ENCODE measurements at places on chromosomes 7 and 10.
A peak's percentile ranks its signal among the peaks of the same experiment; 100 is the strongest.

DNA sequence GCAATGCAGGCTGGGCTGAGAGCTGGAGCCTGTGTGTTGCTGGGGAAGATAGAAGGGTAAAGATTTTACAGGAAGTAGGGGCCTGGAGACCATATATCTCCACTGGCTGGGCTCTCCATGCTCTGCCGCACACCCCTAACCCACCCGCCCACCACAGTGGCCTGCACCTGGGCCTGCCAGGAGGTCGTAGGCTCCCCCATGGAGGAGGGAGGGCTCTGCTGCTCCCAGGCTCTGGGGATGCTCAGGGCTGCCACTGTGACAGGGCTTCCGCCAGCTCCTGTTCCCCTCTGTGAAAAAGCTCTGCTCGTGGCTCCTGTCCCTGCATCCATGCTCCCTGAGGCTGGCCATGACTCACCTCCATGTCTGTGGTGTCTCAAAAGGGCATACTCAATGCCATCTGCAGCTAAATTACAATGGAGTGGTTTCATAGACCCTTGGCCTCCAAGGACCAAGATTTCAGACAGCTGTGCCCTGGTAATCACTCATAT lies 106.0 kb downstream of the CXCL12 start:
- no peak overlapping the region for H3K27ac ChIP-seq
- H3K27me3 ChIP-seq: no peaks in the 10 kb centered on the region
- H3K36me3 ChIP-seq: no peaks in the 10 kb centered on the region
- peaks cover 3% of the 10 kb centered on the region for H3K4me1 ChIP-seq
- DNase-seq: no peak

- no peaks in the 10 kb centered on the region for H3K36me3 ChIP-seq
- no peak overlapping the region for H3K27ac ChIP-seq
- no peak for DNase-seq
- no peak overlapping the region for H3K4me3 ChIP-seq
- no peaks in the 10 kb centered on the region for H3K27me3 ChIP-seq
Measured at GRCh38 chr7:46291601-46292150, 370.6 kb upstream of the IGFBP3 start.

GRCh38 chr10:71765176-71765904 lies 8.0 kb downstream of the VSIR start:
- DNase-seq: no peak
- H3K27ac ChIP-seq: no peak overlapping the region
- no peak overlapping the region for H3K4me3 ChIP-seq
- no peaks in the 10 kb centered on the region for H3K36me3 ChIP-seq
- H3K4me1 ChIP-seq: peaks cover 4% of the 10 kb centered on the region
- H3K27me3 ChIP-seq: peaks cover under 1% of the 10 kb centered on the region

- no peaks in the 10 kb centered on the region for H3K27me3 ChIP-seq
- H3K36me3 ChIP-seq: no peaks in the 10 kb centered on the region
- H3K4me3 ChIP-seq: no peak overlapping the region
- DNase-seq: no peak
Measured at GRCh38 chr7:47386273-47386835, 195.6 kb downstream of the TNS3 start.

GRCh38 chr7:152335900-152336571 lies 99.8 kb downstream of the KMT2C start:
- H3K36me3 ChIP-seq: no peaks in the 10 kb centered on the region
- no peak for DNase-seq
- no peaks in the 10 kb centered on the region for H3K4me1 ChIP-seq

GRCh38 chr7:1642291-1642731 lies 27.8 kb upstream of the ELFN1 start:
- no peaks in the 10 kb centered on the region for H3K27me3 ChIP-seq
- no peak overlapping the region for H3K27ac ChIP-seq
- H3K4me1 ChIP-seq: no peaks in the 10 kb centered on the region
- H3K4me3 ChIP-seq: no peak overlapping the region
- no peak for DNase-seq

DNA sequence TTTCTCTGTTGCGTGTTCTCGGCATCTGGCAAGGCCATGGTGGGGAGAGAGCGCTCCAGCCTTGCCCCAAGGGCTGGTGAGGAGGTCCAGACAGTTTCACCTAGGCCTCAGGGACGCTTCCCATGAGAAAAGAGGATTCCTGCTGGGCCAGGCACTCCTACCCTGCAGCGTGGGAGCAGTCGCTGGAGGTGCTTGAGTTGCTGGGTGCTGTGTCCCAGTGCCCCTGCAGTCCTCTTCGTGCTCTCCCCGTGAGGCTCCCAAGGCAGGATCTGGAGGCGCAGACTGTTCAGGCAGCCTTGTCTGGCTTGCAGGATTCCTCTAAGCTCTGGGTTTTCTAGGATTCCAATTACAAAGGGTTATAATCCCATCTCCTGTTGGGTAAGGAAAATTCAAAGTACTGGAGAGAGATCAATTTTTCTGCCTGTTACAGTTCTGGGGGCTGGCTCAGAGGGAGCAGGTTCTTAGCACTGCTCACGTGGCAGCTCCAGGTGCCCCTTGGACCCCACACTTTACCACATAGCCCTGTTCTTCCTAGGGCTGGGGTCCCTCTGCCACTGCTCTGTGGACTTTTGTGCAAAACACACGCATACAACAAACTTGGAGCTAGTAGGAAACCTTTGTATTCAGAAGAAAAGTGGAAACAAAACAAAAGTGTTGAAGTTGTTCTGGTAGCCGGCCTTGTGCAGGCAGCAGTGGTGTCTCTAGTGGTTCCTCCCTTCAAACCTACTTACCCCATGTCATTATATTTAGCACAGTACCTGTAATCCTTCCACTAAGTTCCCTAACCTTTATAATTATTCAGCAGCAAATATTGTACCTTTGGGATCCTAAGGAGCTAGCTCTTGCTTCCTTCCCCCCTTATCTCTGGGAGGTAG lies 60.5 kb downstream of the CCNY start:
- no peaks in the 10 kb centered on the region for H3K36me3 ChIP-seq
- no peak for DNase-seq
- no peak overlapping the region for H3K27ac ChIP-seq

GRCh38 chr7:134084488-134085144 lies 42.5 kb upstream of the LRGUK start:
- DNase-seq: no peak
- H3K4me3 ChIP-seq: no peak overlapping the region
- peaks cover 6% of the 10 kb centered on the region for H3K36me3 ChIP-seq
- H3K4me1 ChIP-seq: no peaks in the 10 kb centered on the region
- H3K27me3 ChIP-seq: no peaks in the 10 kb centered on the region

DNA sequence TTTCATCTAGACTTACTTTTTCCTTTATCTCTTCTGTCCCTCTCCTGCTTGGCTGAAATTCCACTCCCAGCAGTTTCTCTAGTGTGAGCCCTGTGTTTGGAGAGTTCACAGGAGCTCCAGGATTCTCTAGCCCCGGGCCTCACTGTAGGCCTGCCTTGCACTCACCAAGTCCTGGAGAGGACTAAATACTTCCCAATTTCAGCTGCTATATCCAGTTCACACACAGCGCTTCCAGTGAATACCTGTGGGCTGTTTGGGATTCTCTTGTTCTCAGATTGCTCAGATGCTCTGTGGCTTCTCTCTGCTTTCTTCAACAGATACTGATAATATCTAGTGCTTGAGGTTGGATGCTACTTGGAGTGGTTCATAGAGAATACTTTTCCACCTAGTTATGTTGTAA lies 46.0 kb downstream of the MINPP1 start:
- no peak overlapping the region for H3K27ac ChIP-seq
- peak; percentile 18 for DNase-seq
- H3K36me3 ChIP-seq: peaks cover 7% of the 10 kb centered on the region
- no peak overlapping the region for H3K4me3 ChIP-seq

- no peak overlapping the region for H3K4me3 ChIP-seq
- DNase-seq: no peak
- peaks cover 21% of the 10 kb centered on the region for H3K4me1 ChIP-seq
- no peaks in the 10 kb centered on the region for H3K27me3 ChIP-seq
Measured at GRCh38 chr7:8628656-8629055, 195.2 kb downstream of the NXPH1 start.

DNA sequence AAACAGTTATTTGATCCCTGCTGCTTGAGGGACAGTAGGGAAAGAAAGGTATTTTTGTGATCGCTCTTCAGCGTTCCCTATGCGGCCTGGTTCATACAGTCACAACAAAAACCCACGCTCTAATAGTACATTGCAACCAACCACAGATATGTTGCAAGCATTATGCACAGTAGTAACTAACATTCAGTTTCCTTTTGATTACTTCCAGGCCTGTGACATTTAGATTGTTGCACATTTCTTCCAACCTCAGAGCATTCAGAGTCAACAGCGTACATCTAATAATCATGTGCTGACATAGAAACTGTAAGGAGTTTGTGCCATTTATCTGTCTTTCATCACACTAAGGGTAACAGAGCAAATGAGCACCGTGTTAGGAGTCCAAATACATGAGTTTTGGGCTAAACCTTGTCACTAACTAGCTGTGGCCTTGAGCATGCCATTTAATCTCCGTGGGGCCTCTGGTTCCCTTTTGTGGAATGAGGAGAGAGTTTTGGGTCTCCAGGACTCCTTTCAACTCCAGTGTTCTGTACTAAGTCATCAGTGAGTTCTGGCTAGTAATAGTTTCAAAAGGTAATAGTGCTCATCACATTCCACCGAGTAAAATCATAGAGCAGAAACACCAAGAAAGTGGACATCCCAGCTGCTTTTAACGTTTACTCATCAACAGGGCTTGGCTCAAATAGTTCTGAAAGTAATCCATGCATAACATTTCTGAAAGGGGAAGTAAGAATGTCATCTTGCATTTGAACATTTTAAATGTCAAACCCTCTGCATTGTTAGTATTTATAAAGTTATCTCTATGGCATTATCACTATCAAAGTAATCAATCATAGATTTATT lies 99.0 kb upstream of the FZD1 start:
- no peaks in the 10 kb centered on the region for H3K27me3 ChIP-seq
- no peak overlapping the region for H3K4me3 ChIP-seq
- no peaks in the 10 kb centered on the region for H3K36me3 ChIP-seq
- peaks cover 11% of the 10 kb centered on the region for H3K4me1 ChIP-seq

- H3K4me1 ChIP-seq: peaks cover 15% of the 10 kb centered on the region
- no peaks in the 10 kb centered on the region for H3K36me3 ChIP-seq
- H3K4me3 ChIP-seq: no peak overlapping the region
- H3K27ac ChIP-seq: no peak overlapping the region
Measured at GRCh38 chr7:74014931-74015330, 13.0 kb upstream of the ELN start.

DNA sequence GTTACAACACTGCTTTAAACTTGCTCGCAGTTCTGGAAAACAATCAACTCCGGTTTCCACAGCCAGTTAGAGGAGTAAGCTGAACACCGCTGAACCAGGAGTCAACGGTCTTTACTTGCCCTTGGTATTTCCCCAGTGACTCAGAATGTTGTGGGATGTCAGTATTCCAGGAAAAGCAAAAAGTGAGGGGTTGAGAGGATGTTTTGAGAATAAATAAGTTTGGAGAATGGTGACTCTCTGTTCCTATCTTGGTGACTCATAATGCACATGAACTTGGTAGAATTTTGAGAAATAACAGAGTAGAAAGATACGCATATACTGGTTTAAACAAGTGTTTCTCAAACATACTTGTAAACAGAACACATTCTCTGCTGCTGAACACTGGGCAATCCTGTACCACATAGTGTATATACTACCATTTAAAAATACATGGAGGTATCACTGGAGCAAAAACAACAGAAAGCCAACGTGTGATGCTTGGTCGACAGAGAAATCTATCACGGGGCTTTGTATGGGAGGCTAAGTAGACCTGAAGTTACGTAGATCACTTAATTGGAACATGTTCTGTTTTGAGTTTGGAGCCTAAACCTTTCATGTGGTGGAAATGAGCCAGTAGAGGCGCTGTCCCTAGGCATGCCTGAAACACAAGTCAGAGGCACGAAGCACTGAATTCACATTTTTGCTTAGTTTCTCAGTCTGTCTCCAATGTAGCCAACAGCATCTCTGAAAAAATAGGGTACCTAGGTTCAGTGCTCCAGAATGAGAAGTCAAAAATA lies 534.3 kb downstream of the PARD3 start:
- H3K4me1 ChIP-seq: no peaks in the 10 kb centered on the region
- H3K27me3 ChIP-seq: no peaks in the 10 kb centered on the region
- H3K36me3 ChIP-seq: no peaks in the 10 kb centered on the region

DNA sequence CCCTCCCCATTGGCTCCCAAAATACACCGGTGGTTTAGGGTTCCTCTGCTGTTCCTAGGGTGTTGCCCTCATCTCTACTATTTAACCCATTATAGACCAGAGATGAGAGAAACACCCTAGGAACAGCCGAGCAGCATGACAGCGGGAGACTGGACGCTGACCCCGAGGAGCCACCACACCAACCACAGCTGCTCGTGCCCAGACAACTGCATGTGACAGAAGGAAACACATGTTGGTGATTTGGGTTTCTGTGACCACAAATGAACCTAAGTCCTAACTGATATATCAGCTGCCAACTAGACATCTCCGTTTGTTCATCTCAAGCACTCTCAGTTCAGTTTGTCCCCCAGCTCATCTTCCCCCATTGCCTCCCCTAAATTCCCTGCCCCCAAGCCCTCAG lies 13.4 kb downstream of the CFAP43 start:
- no peak for DNase-seq
- H3K27ac ChIP-seq: no peak overlapping the region
- H3K27me3 ChIP-seq: no peaks in the 10 kb centered on the region
- H3K36me3 ChIP-seq: no peaks in the 10 kb centered on the region

GRCh38 chr10:91541481-91541880 lies 91.4 kb downstream of the PPP1R3C start:
- no peaks in the 10 kb centered on the region for H3K4me1 ChIP-seq
- no peaks in the 10 kb centered on the region for H3K36me3 ChIP-seq
- H3K4me3 ChIP-seq: no peak overlapping the region
- DNase-seq: no peak

DNA sequence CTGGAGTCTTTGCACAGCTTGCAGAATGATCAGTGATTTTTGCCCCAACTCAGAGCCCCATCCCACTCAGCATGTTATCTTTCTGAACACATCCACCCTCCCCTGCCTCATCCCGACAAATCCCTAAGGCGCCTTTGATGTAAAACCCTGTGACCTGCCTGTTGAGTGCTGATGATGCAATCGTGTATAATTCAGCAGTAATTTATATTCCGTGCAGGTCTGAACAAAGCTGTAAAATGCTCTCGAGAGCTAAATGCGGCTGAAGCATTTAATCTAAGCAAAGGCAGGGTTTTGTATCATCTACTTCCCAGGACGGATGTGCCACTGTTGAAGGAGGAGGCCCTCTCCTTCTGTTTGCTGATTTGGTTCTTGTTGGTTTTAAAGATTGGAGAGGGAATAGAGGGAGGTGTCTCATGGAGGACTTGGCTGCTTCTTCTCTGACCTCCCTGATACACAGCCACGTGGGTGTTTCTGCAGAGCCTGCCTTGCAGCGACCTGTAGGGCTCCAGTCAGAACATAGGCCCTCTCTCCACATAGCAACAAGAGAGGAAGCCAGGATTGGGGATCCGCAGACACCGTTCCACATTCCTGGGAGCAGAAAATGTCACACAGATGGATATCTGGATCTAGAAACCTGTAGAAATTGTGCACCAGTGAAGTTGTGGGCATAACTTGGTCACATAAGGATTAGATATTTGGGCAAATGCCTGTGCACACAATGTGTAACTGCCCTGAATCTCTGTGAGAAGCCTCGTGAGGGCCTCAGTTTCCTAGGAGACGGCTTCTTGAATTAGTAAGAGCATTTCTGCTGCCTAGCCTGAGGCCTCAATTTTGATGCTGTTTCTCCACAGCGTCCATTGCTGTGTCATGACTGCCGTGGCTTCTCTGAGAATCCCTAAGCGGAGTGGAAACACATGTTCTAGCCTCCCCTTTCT lies 90.2 kb upstream of the AGK start:
- H3K36me3 ChIP-seq: no peaks in the 10 kb centered on the region
- no peak overlapping the region for H3K4me3 ChIP-seq
- no peak overlapping the region for H3K27ac ChIP-seq
- peaks cover 10% of the 10 kb centered on the region for H3K4me1 ChIP-seq
- no peak for DNase-seq
- no peaks in the 10 kb centered on the region for H3K27me3 ChIP-seq

GRCh38 chr10:84138478-84139125 lies 707 bp upstream of the GHITM start:
- H3K36me3 ChIP-seq: no peaks in the 10 kb centered on the region
- no peaks in the 10 kb centered on the region for H3K27me3 ChIP-seq
- peak overlapping the region; percentile 83 for H3K4me3 ChIP-seq
- no peak for DNase-seq
- H3K27ac ChIP-seq: no peak overlapping the region
- peaks cover 10% of the 10 kb centered on the region for H3K4me1 ChIP-seq
